ENCODE measurements at places on chromosomes 7 and 10.
A peak's percentile ranks its signal among the peaks of the same experiment; 100 is the strongest.

DNA sequence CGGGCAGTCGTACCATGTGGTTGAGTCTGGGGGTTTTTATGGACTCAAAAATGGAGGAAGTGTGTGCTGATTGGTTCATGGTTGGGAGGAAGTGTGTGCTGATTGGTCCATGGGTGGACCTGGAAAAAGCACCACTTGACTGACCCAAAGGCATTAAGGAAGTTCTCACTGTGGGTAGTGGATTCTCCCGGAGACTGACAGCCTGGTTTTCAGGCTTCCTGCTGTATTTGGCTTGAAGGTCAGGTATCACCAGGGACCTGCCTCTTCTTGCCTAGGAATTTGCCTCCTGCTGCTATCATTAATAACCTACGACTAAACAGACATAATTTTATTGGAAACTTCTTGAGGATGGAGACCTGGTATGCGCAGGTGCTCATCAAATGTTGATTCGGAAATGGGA is 268.8 kb upstream of the LRGUK start:
- DNase-seq, result no peak

GRCh38 chr7:116512520-116513188 is 12.2 kb upstream of the CAV1 start:
- DNase-seq, result peak; percentile 81

GRCh38 chr7:141949021-141949420 is 2.2 kb upstream of the CLEC5A start:
- DNase-seq, result no peak

DNA sequence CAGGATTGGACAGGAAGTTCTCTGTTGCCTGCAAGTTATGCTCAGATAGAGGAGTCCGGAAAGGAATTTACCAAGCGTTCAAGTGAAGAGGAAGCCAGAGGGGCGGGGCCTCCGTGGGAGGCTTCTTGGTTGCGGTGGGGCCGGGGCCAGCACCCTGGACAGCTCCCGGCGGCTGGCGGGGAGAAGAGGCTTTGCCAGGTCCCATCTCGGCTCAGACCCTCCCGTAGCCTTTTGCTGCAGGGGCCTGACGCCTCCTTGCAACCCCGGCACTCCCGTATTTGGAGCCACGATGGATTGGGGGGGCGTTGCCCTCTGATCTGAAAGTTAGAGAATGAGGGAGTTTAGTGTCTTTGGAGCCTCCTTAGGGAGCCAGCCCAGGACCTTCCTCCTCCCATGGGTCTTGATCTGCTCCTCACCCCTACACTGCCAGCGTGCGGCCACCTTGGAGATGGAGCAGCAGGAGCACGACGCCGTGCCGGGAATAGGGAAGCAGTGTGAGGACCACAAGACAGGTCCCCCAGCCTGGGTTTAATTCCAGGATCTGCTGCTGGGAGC is 3.1 kb upstream of the SLC18A3 start:
- peak; percentile 65 for DNase-seq

GRCh38 chr7:41491883-41492471 is 210.9 kb downstream of the INHBA start:
- DNase-seq, result no peak

DNA sequence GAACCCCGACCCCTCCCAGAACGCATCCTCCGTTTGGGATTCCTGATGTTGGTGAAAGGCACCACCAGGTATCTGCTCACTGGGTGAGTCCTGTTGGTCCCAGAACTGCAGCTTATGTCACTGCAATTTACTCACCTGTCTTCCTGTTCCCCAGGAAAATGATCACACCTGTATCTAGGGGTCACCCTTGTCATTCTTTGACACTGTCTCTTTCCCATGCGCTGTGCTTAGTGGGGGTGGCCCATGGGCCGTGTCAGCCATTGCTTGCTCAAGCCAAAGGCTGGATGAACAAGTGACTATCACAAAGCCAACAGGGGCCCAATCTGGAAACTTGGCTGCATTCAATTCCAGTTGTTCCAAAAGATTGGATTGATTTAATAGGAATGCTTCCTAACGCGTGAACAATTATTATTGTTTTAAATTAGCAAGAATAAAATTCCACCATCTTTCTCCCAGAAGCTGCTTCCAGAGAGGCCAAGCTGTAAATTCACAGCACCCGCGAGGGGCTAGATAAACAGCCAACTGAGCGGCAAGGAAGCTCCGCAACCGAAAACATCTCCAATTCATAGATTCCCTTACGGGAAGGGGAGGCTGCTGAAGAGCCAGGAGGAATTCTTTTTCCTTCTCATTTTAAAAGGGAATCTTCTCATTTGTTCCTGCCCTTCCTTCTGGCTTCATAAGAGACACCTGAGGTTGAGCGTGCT is 134.8 kb upstream of the ZMIZ1 start:
- DNase-seq, result no peak

DNA sequence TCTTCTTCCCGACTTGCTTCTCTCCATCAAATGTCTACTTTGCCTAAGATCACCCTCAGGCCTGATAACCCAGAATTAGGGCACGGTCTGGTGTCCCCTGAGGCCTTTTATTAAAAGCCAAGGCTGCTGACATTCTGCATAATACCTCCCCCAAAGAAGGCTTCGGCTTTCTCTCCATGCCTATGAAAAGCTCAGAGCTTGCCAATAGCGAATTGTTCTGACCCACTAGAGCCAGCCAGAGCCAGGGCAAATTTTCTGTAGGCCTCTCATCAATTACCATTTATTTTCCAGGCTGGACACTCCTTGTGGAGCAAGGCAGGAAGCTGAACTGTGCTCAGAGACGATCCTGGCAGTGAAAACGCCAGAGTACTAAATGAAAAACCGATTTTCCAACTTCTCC is 64.3 kb upstream of the ADRB1 start:
- DNase-seq, result no peak

GRCh38 chr10:33542752-33543505 is 208.5 kb upstream of the NRP1 start:
- DNase-seq, result peak; percentile 34

- DNase-seq, result no peak
Observed at GRCh38 chr10:42755028-42755451, 27.6 kb upstream of the BMS1 start.

DNA sequence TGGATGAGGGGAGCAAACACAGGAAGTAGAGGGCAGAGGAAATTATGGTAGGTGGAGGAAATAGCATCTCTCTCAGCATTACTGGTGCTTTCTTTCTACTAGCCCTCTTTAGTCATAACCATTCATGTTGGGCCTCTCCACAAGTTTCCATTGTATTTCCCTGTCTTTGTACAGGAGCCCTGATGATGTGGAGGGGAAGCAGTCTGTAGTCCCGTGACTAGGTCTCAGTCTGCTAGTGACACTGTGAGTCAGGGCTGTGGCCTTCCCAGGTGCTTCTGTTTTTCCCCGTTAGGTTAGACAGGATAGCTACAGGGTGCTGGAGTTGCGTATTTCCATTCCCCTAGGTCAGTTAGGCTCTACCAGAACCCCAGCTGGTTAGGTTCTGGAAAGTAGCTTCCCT is 82.9 kb upstream of the NAMPT start:
- DNase-seq, result no peak

DNA sequence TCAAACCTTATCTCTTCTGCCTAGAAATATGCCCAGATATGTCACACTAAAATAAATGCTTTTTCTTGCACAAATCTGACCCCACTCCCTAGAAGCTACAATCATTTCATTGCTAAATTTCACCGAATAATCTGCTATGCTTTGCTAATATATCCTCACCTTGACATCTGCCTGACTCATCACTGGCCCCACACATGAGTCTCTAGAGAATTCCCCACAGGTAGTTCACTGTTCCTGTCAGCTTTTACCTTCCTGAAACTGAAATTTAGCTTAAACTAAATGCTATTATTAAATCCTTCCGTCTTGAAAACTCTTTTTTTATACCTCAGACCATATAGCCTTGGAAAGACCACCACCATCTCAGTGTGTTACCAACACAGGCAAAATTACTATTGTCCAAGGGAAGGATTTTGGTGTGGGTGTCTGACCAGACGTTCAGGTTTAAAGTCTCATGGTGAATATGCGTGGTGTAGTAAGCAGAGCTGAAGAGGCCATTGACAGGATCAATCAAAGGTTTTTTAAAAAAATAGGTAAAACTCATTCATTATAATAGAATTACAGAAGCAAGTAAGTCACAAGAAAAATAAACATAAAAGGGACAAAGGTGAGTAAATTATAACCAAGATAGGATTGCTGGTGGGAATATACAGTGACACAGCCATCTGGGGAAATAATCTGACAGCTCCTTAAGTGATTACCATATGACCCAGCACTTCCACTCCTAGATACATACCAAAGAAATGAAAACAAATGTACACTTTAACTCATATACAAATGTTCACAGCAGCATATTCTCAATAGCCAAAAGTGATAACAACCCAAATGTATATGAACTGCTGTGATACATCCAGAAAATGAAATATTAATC is 173.5 kb downstream of the KMT2E start:
- peak; percentile 16 for DNase-seq

DNA sequence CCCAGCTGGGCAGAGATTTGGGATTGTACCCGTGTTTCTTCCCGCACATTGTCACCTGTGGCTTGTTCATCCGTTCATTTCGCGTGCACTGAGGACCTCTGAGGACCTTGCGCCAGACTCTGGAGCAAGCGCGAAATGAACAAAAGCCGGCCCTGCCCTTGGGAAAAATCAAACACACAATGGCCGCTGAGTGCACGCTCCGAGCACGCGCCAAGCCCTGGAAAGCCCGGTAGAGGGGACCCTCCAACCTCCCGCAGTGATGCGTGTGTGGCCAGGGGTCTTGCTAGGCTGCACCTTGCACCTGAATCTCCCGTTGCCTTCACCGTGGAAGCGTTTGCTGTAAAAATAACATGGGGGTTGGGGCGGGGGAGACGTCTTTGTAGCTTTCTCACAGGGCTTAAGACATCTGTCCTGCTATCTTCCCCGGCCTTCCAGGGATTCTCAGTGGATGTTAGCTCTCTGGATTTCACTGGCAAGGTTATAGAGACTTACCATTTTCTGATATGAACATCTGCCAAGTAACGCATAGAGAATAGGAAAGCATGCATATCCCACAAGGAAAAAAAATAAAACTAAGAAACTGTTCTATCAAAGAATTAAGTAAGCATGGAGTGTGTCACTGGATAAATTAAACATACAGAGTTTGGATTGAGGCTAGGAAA is 37.3 kb downstream of the ZNF777 start:
- no peak for DNase-seq

- DNase-seq, result no peak
Observed at GRCh38 chr7:122827763-122828162, 58.5 kb downstream of the CADPS2 start.

DNA sequence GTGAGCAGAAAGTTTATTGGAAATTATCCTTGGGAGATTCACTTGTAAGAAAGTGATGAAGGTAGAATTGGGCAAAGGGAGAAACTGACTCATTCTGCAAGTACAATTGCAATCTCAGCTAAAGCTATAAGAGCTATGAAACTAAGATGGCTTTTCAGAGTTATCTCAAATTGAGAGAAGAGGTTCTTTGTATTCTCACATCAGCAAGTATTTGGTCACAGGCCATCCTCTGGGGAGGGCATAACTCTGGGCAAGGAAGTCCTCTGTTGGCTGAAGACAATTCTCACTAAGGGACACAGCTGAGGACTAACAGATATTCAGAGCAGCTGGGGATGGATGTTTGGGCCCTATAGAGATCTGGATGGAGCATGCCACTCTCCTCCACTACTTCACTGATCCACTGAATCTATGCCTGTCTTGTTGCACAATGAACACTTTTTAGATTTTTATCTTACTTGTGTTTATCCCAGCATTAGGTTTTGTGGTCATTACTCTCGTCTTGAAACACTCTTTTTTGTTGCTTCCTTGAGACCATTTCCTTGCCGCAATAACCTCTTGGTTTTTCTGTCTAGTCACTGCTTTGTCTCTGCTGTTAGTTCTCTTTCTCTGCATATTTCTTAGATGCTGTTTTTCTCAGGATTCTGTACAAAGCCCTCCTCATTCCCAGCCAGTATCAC is 115.1 kb downstream of the GNAI1 start:
- no peak for DNase-seq

- DNase-seq, result no peak
Observed at GRCh38 chr10:104941662-104942061, 300.6 kb downstream of the SORCS3 start.

DNA sequence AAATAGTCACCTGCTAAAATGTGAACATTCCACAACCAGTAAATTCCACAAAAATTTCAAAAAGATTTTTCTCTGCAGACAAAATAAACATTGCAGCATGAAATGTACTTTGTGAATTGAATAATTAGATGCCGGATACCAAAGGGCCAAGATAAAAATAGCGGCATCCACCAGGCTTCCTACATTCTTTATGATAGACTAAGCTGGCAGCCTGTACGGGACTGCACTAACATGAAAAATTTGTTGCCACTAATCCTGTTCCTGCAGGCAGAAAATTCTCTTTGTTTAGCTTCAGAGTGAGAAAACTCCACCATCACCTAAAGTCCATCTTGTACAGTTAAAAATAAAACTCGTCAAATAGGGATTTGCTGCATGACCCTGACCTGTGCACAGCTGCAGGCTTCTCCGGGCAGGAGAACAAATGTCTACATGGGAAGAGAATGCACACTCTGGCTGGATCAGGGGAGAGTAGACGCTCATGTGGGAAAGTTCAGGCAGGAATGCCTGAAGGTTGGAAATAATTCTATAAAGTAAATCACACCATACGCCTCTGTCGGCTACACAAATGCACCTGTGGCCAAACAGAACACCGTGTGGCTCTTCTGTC is 15.6 kb upstream of the ADO start:
- DNase-seq, result peak; percentile 46

DNA sequence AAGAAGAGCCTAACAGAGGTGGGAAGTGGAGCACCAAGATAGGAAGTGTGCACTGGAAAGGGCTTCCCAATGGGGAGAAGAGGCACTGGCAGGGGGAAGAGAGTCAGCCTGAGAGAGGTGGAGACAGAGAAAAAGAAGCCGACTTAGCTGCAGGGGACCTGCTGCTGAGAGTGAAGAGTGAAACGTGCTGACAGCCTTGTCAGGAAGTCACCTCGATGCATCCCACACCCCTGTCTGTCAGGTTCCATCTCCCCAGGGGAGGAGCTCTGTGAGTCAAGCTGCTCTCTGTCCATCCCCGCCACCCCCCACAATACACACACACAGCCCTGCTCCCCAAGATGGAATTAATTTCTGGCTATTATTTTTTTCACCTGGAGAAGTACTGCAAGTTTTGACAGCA is 14.0 kb downstream of the KAZALD1 start:
- no peak for DNase-seq

- peak; percentile 2 for DNase-seq
Observed at GRCh38 chr7:150439967-150440366, 10.5 kb upstream of the GIMAP8 start.

DNA sequence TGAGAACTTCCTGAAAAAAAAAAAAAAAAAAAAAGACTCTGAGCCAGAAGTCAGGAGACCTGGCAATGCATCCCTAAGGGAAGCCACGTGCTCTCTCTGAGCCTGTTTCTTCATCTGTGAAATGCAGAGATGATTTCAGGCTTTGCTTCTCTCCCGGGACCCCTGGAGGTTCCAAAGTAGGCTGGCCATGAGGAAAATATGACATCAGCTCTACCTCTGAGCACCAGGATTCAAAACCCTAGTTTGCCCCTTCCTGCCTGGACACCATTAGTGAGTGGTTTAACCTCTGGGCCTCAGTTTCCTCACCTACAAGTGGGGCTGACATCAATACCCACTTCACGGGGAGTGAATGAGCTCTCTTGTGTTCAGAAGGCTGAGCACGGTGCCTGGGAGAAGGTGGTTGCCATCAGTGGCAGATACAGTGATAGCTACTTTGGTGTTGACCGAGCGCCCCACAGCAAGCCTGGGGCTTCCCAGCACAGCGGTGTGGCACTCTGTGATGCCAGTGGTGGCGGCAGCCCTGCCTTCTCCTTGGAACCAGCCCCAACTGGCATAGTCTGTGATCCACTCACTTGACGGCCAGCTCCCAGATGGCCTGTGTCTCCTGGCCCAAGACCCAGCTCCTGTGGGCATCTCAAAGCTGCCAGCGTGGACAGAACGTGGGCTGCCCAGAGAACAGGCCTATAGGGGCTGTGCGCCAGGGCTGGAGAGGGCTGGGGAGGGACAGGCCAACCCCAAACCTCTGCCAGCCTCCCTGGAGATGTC is 153.1 kb upstream of the UNC5B start:
- DNase-seq, result no peak

All from fibroblast of skin of right biceps (primary cell).